ENCODE measurements at places on chromosomes 16 and 17. TPM values are rescaled to one million over a fixed set of nuclear protein-coding genes. Genes with fewer than 3 reads are reported as not detected.

DNA sequence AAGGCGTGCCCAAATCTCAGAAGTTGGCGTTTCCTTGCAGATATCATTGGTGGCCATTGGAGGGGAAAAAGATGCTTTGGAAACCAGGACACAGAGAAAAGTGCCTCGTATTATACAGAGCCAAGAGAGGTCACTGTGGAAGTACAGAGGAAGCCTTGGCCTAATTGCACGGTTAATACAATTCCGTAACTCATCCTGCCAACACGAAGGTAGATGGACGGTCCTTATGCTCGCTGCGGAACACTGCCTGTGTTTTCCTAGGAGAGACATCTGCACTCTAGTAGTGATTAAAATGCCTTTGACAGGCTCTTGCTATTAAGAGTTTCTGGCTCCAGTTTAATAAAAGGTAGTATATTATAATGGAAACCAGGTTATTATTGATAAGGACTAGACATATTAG is 536.4 kb downstream of the WWOX start:
- H3K27me3 ChIP-seq: no peaks in the 10 kb centered on the region
- no peaks in the 10 kb centered on the region for H3K4me1 ChIP-seq
- H3K36me3 ChIP-seq: no peaks in the 10 kb centered on the region
- no peak for DNase-seq
- H3K4me3 ChIP-seq: no peak overlapping the region

Gene CLEC19A
- not detected for total RNA-seq

DNA sequence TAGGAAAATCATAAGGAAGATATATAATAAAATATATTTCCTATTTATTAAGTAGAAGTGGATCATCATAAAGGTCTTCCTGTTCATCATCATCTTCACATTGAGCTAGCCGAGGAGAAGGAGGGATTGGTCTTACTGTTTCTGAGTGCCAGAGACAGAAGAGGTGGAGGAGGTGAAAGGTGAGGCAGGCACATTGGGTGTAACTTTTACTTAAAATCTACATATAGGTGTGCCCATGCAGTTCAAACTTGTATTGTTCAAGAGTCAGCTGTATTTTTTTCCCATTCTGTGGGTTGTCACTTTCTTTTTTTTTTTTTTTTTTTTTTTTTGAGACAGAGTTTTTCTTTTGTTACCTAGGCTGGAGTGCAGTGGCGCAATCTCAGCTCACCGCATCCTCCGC is 34.9 kb downstream of the NSRP1 start:
- H3K36me3 ChIP-seq: peaks cover 5% of the 10 kb centered on the region
- no peak overlapping the region for H3K4me3 ChIP-seq

DNA sequence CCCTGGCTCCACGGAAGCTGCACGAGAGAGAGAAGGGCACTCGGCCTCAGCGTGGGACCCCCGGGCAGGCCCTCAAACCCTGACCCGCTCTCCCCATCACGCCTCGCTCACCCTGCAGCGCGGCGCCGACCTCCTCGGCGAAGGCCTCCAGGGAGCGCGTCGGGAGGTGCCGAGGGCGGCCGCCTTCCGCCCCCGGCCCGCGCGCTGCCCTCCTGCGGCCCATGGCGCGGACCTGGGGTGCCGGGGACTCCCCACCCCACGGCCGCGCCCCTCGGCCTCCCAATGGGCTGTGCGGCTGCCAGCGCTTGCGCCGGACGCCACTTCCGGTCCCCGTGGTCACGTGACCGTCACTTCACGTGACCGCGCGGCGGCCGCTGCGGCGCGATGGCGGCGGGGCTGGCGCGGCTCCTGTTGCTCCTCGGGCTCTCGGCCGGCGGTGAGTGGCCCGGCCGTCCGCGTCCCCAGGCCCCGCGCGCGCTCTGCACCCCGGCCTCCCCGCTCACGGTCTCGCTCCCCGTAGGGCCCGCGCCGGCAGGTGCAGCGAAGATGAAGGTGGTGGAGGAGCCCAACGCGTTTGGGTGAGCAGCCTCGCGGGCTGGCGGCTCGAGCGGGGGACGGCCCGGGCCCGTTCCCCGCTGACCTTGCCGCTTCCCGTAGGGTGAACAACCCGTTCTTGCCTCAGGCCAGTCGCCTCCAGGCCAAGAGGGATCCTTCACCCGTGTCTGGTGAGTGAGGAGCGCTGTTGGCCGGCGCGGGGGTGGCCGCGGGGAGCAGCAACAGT is at the start of the genes GNPTG and TSR3:
GNPTG (plus strand) TSS at position 350 of the 781 bp plus-strand sequence; CDS start at position 385, 35 bp downstream.
TSR3 (minus strand) TSS at position 297 of the 781 bp plus-strand sequence; CDS start at position 223, 74 bp downstream.
- peaks cover 6% of the 10 kb centered on the region for H3K4me1 ChIP-seq
- peak within 1 kb of the TSS; percentile 95 for H3K4me3 ChIP-seq
- H3K27me3 ChIP-seq: no peaks in the 10 kb centered on the region
- peak; percentile 81 for DNase-seq
- H3K27ac ChIP-seq: peak within 1 kb of the TSS; percentile 59

DNA sequence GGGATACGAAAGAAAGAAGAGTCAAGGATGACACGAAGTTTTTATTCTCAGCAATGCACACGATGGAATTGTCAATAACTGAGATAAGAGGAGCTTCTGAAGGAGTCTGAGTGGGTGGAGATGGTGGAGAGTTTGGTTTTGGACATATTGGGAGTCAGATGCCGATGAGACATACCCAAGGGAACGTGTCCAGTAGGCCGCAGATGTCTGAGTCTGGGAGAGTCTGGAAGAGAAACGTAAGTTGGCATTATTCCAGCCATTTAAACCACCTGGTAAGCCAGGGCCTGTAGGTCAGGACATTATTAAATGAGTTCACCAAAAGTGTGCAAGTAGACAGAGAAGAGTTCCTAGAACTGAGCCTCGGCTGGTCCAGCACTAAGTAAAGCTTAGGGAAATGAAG is 478.3 kb upstream of the CDH5 start:
- H3K4me1 ChIP-seq: no peaks in the 10 kb centered on the region
- DNase-seq: no peak
- H3K27me3 ChIP-seq: no peaks in the 10 kb centered on the region
- H3K36me3 ChIP-seq: no peaks in the 10 kb centered on the region

Gene KRT33A
- not detected for total RNA-seq

Gene RPL23
- 989 TPM for total RNA-seq

DNA sequence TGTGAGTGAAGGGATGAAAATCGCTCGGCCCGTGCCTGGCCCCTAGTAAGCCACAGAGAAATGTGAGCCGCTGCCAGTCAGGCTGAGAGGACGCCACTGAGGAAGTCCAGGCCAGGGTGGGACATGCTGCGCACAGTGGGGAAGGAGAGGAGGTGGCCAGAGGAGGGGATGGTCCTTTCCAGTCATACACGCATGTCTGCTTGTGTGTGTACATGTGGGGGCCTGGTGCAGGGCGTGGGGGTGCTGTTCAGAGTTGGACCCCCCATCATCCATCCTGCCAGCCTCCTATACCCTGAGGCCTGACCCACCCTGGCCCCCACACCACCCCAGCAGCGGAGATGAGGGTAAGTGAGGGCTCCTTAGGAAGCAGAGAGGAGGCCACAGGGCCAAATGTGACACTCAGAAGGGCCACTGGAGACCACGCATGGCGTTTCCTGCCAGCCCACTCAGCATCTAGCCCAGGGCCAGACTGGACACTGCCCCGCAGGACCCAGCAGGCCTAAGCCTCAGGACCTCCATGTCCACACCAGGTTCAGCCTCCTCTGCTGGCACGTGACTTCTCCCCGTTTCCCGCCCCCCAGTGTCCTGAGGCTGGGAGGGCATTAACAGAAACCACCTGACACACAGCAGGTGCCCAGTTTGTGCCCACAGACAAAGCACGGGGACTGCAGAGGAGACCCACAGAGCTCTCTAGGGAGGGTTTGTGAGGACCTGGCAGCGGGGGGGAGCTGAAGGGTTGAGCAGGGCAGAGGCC is 7.0 kb downstream of the DOC2A start:
- peak overlapping the region; percentile 9 for H3K27ac ChIP-seq
- no peaks in the 10 kb centered on the region for H3K27me3 ChIP-seq
- no peak for DNase-seq
- H3K4me3 ChIP-seq: no peak overlapping the region
- H3K36me3 ChIP-seq: no peaks in the 10 kb centered on the region
- H3K4me1 ChIP-seq: no peaks in the 10 kb centered on the region

Gene C1QTNF1
- 7.4 TPM for total RNA-seq

Gene LGALS9B
- not detected for total RNA-seq

- DNase-seq: no peak
- peaks cover 13% of the 10 kb centered on the region for H3K36me3 ChIP-seq
- H3K27ac ChIP-seq: peak overlapping the region; percentile 43
- H3K27me3 ChIP-seq: no peaks in the 10 kb centered on the region
Measured at GRCh38 chr16:75233611-75233938, 14.8 kb downstream of the CTRB1 start.

- H3K4me1 ChIP-seq: no peaks in the 10 kb centered on the region
- no peaks in the 10 kb centered on the region for H3K27me3 ChIP-seq
- H3K27ac ChIP-seq: no peak overlapping the region
- H3K4me3 ChIP-seq: no peak overlapping the region
- no peaks in the 10 kb centered on the region for H3K36me3 ChIP-seq
Measured at GRCh38 chr17:30532871-30533270, 55.7 kb downstream of the GOSR1 start.

Gene SLC13A2
- total RNA-seq: 0.15 TPM

DNA sequence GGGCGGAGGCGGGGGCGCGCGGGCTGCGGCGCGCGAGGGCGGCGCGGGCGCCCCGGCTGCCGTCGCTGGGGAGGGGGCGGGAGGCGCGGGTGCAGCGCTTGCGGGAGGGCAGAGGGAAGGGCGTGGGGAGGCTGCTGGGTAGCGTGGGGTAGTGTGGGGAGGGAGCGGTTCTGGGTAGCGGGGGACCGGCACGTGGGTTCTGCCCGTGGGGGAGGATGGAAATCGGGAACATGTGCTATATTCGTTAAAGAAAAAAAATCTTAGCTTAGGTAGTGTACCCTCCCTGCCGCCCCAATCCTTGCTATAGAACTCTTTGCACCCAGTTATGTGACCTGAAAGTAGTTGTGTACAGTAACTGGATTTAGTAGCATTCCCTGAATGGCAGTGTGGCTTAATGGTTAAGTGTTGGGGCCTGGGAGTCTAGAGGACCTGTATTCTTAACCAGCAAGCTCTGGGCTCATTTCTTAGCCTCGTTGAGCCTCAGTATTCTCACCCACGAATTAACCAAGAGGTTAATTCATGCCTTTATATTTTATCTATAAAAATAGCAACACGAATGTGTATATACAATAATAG is 646 bp downstream of the RABEP1 start:
- peak overlapping the region; percentile 91 for H3K4me3 ChIP-seq
- DNase-seq: no peak
- H3K27ac ChIP-seq: peak overlapping the region; percentile 98
- H3K27me3 ChIP-seq: no peaks in the 10 kb centered on the region
- H3K36me3 ChIP-seq: no peaks in the 10 kb centered on the region

DNA sequence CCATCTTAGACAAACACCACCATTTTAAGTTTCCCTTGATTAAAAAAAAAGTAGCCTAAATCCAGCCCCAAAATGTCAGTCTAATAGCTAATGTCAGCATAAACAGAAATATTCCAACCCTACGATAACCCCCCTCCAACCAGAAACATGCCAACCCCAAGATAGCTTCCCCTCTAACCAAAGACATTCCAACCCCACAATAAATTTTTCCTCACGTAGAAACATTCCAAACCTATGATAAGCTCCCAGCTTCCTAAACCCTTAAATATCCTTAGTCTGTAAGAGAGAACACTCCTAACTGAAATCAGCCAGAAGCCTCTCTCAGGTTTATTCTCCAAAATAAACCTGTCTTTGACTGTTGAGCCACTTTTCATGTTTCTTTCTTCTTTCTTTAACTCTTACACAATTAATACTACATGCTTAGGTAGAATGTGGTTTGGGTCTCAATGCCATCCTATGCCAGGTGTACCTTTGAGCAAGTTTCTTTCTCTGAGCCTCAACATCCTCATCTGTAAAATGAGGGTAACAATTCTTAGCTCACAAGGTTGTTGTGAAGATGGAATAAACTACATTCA is 10.5 kb upstream of the KRT38 start:
- no peaks in the 10 kb centered on the region for H3K36me3 ChIP-seq
- DNase-seq: no peak
- no peaks in the 10 kb centered on the region for H3K27me3 ChIP-seq

Gene LPO
- total RNA-seq: 0.15 TPM

DNA sequence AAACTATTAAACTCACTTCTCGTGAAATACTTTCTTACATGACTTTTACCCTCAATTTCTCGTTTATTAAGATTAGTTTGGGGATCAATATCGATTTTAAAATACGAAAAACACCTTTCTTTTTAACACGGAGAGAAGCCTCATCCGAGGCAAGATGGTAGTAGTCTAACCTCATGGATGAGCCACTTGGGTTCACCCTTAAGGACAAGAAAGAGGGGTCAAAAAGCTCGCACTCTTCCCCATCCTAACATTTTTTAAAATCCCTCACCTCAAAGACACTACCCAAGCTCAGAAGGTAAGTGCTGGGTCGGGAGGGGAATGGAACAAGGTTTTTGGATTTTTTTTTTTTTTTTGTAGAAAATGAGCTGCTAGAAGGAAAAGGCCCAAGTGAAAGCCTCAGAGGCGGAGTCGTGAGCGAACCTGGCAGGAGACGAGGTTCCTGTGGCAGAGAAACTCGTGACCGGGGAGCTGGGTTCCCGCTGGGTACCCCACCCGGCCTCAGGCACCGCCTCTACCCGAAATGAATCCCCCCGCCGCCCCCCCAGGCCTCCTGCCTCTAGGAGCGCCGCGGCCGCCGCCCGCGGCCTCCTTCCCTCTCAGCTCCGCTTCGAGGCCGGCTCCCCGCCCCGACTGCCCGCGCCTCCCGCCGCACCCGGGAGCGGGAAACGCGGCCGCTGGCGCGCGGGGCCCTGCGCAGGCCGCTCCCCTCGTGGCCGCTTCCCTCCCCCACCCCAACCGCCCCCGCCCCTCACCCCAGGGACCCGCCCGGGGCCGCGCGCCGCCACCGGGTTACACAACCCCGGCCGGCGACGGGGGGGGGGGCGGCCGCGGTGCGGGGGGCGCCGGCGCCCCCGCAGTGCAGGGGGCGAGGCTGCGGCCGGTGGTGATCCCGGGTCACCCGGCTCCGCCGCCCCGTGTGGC is 1.6 kb downstream of the NUFIP2 start:
- no peaks in the 10 kb centered on the region for H3K27me3 ChIP-seq
- H3K36me3 ChIP-seq: peaks cover 5% of the 10 kb centered on the region
- peak overlapping the region; percentile 99 for H3K4me3 ChIP-seq
- H3K4me1 ChIP-seq: peaks cover 12% of the 10 kb centered on the region
- peak overlapping the region; percentile 99 for H3K27ac ChIP-seq

Data from lung (tissue), 17 donors.